IPS-NIHi11 (cell line): ENCODE measurements at places on chromosomes 16 and 17.

DNA sequence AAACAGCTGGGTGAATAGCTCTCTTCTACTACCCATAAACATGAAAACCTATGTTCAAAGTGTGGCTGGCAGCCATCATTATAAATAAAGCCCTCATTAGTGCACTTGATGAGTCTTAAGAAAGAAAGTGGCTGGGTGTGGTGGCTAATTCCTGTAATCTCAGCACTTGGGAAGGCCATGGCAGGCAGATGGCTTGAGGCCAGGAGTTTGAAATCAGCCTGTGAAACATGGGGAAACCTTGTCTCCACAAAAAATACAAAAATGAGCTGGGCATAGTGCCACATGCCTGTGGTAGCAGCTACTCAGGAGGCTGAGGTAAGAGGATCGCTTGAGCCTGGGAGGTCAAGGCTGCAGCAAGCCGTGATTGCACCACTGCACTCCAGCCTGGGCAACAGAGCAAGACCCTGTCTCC, 28.3 kb upstream of the APPBP2 start:
- no peak for DNase-seq

- DNase-seq, result peak; percentile 82
Observed at GRCh38 chr17:42067371-42068091, 17.1 kb upstream of the C17orf113 start.

- DNase-seq, result no peak
Observed at GRCh38 chr17:51014129-51014528, 106.5 kb downstream of the SPAG9 start.

GRCh38 chr17:78337244-78338109, 22.4 kb downstream of the SOCS3 start:
- DNase-seq, result no peak

DNA sequence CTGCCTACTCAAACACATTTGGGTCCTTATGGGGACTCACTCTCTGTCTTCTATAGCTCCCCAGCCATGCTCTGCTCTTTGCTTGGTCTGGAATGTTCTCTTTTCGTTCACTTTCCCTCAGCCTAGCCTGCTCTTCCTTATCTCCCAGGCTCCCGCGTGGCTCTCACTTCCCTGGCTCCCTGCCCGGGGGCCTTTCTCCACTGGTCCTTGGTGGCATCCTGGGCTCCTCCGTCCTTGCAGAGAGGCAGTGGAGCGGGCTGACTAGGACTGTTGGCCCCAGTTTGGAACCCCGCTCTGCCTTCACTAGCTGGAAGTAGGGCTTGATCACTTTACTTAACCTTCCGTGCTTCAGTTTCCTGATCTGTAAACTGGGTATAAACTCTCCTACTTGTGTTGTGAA, 31.2 kb downstream of the SHISA6 start:
- no peak for DNase-seq

- DNase-seq, result peak; percentile 76
Observed at GRCh38 chr16:14302399-14303181, 231.5 kb downstream of the MRTFB start.

DNA sequence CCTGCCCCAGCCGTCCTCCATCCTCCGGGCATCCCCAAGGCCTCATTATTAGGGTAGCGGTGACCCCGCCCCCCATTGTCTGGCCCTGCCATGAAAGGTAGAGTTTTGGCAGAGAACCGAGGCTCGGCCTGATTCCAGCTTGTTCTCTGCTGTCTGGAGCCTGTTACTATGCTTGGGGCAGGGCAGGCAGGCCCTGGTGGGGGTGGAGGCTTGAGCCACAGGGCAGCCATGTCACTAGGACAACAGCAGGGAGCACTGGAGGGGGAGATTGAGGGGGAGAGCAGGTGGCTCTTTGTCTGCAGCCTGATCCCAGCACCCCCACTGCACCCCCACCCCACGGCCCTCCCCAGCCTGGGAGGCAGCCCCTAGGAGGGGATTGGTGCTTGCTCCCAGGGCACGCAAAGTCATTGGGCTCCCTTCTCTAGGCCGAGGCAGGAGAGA, 15.4 kb downstream of the RHBDL3 start:
- DNase-seq, result peak; percentile 75

DNA sequence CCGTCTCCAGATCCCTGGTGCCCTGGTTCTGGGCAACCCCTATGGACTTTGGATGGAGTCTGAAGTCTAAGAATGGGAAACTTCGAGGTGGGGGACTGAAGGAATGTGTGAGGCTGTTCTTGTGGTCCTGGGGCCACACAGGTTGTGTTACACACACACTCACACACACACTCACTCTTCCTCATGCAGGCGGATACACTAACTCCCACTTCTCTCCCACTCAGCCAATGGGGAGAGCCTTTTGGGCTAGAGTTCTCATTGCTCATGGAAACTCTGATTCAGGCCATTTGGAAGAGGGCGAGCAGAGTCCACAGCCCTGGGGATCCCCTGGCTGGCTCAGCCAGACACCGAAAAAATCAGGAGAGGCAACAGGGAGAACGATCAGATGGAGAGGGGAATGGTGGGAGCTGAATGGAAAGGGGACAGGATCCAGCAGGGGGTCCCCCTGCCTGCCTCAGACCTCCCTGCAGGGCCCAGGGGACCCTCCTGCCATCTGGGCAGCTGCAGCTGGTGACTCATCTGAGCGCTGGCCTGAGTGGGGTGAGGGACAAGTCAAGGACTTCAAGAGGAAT, 9.1 kb downstream of the IGFBP4 start:
- DNase-seq, result no peak

DNA sequence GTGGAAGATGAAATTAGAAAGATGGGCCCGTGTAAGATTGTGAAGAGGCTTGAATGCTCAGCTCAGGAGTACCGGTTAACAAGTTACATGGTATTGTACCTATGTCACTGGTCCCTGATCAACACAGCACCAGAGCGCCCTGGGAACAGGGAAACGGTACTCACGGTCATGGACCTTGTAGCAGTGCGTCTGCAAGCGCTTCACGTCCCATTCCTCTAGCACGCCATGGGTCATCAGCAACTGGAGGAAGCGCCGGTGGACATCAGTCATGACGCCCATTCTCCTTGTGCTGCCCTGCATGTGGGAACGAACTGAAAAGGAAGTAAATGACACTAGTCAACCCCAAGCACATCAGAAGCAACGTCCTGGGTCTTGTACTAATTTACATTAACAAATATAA, 11.3 kb downstream of the NSMCE1 start:
- no peak for DNase-seq

DNA sequence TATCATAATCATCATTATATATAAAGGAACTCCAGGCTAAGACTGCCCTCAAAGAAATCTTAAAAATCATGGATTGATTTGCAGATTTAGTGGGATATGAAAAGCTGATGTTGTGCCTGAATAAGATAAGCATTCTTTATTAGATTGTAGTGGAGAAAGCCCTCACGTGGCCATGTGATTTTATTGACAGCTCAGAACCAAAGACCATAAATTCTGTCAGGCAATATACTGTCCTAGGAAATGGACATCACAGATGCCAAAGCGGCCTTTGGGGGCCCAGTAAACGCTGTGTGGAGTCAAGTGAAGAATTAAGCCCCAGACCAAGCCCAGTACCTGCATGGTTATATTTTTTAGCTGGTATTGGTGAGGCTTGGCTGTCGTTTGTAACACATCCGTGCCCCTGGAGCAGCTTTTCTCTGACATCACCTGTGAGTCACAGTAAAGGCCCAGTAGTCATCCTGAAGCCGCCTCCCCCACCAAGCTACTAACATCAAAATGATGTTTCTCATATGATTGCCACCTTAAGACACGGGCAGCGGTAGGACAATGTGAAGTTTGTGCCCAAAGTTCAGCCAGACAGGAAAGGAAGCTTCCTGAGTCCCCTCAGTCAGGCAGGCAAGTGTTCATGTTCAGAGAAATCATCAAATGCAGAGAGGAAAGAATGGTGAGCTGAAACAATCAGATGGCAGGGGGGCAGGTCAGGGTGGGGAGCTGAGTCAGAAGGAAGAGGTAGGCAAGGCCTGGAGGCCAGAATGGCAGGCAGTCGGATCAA, 209.4 kb downstream of the IRX3 start:
- no peak for DNase-seq

- DNase-seq, result no peak
Observed at GRCh38 chr17:60514053-60514452, 12.0 kb downstream of the APPBP2 start.

GRCh38 chr16:70660672-70661350, 14.5 kb downstream of the IL34 start:
- no peak for DNase-seq

DNA sequence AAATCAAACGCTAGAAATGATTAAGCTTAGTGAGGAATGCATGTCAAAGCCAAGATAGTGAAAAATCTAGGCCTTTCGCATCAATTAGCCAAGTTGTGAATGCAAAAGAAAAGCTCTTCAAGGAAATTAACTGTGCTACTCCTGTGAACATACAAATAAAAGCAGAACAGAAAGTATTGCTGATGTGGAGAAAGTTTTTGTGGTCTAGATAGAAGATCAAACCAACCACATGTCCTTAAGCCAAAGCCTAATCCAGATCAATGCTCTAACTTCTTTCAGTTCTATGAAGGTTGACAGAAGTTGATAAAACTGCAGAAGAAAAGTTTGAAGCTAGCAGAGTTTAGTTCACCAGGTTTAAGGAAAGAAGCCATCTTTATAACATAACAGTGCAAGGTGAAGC, 1044.6 kb downstream of the CDH11 start:
- no peak for DNase-seq

DNA sequence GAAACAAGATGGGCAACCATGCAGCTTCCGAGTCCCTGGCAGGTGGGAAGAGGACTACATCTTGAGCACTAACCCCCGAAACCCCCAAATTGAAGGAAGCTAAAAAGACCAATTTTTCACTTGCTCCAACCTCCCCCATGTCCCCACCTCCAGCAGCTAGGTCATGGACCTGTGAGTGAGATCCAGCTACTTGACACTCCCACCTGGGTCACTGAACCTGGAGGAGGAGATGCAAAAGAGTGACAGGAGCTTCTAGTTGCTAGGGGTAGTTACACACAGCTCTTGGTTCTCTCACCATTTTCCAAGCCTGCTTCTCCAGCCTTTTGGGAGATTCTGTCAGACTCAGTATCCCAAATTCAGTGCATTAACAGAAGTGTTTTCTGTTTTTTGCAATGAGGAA, 11.2 kb downstream of the PDZD9 start:
- no peak for DNase-seq

DNA sequence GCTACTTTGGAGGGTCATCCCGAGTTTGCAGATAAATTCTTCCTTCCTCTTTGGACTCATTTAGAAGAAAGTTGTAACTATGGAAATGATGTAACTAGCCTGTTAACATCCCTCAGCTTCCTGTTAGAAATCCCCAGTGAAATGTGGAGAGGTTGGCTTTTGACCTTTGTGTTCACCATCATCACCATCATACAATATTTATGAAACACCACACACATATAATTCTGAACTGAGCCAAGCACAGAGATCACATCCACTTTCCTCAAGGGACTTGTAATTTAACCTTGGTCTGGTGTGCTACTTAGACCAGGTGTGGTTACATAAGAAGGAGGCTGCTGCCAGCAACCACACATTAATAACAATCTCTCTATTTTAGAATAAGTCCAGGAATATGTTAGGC, 2.5 kb downstream of the CAPNS2 start:
- DNase-seq, result no peak

- no peak for DNase-seq
Observed at GRCh38 chr16:49699841-49700175, 156.1 kb downstream of the ZNF423 start.

GRCh38 chr17:69430488-69430887, 16.0 kb downstream of the MAP2K6 start:
- no peak for DNase-seq

GRCh38 chr16:23679274-23679985, 741 bp downstream of the PLK1 start:
- peak; percentile 75 for DNase-seq

DNA sequence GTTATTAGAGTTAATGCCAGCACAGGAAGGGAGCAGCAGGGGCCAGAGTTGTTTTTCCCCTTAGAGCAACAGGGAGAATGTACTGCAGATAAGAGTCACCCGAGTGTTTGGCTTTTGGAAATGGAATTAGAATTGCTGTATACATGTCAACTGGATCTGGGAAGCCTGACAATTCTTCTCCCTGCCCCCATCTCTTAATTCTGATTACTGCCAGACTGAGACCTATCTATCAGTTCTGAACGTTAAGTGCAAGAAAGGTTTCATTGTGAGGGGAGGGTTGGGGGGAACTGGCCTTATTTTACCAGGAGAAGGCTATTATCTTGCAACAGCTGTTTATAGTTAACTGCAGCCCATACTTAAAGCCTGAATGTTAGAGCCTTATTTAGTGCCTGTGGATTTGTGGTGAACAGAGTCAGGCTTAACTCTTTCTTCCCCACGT, 424.5 kb upstream of the CDH11 start:
- DNase-seq, result no peak

GRCh38 chr17:79338604-79339003, 264.0 kb downstream of the ENGASE start:
- DNase-seq, result no peak

GRCh38 chr17:42682722-42683403, 532 bp downstream of the CNTNAP1 start:
- peak; percentile 79 for DNase-seq

DNA sequence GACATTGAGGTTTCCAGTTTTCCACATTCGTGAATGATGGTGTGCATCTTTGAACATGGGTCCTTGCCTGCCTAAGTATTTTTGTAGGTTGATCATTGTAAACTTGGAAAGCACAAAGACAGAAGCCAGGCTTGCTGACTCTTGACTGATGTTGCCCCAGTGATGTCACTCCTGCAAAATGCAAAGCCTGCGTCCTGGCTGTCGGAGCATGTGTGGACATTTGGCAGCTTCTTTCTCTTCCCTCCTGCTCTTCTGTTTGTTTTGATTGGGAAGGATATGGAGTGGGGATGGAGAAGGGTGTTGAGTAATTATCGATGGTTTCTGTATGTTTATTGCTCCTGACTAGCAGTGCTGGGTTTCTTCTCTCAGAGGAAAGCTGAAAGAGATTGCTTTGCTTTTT, 3.2 kb downstream of the NDE1 start:
- DNase-seq, result no peak

GRCh38 chr17:56810891-56811775, 22.6 kb downstream of the C17orf67 start:
- no peak for DNase-seq

DNA sequence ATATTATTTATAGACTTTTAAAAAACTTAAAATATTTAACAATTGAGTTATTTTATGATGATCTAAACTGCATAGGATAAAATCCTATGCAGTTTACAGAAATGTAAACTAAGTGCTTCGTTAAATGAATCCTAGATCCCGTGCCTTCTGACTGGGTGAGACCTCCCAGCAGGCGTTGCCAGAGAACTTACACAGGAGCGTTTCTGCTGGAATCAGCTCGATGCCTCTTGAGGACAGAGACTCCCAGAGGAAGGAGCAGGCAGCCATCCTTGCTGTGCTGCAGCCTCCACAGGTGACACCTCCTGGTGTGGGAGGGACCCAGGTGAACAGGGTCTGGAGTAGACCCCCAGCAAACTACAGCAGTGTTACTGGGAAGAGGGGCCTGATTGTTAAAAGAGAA, 160.4 kb downstream of the WWOX start:
- DNase-seq, result no peak
